Activated naive CD4-positive, alpha-beta T cell treated with anti-CD3 and anti-CD28 coated beads, Interleukin-2, amount 50 U/mL, for 16 hours (primary cell): ENCODE measurements at places on chromosomes 3 and 15.

DNA sequence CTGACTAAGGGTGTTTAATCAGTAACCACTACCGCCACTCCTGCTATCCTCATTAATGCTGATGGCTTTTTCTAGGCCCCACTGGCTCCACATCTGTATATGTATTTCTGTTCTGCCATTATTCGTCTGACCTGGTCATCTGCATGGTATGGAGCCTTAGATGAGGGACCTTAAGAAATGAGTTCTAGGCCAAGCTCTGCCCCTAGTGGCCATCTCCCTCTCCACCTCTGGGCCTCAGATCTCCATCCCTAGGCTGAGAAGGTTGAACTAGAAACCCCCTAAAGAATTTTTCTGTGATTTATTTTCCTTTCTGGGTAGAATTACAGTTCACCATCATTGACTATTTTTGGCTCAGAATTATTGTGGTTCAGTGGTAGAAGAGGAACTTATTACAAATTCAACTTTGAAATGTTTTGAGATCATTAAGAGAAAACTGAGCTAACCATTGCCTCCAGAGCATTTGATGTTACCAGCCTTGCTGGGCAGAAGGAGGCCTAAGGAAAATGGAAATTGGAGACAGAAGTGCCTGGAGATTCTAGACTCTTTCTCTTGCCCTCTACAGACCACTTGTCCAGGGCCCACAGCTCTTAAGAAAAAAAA, 325.2 kb upstream of the NR2E3 start:
- DNase-seq: no peak

DNA sequence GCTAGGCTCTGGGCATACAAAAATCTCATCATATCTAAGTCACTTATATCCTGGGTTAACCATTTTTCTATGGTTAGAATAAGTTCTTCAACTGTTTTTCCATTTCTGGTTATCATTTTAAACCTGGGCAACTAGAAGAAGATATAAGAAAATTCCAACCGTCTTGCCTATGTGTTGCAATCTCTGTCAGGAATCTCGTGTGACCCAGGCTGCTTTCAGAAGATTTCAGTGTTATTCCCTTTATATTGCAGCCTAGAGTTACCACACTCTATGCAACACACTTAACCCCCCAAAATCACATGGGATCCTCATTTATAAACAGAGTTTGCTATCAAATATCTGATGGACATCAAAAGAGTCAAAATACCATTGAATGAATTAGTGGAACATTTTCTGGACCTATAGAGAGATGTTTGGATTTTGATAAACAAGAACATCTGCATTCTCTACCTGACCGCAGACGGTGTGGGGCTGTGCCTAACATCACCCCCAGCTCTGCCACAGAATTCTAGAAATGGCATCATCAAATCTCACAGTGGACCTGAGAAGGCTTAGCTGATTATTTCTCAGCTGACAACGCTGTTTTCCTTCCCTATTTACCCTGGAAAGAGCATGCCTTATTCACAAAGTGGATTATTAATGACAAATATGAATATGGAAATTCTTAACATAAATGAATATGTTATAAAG, 515.7 kb downstream of the NTRK3 start:
- no peak for DNase-seq

- no peak for DNase-seq
These were observed 25.0 kb downstream of the ADAM10 start for GRCh38 chr15:58724466-58724865.

DNA sequence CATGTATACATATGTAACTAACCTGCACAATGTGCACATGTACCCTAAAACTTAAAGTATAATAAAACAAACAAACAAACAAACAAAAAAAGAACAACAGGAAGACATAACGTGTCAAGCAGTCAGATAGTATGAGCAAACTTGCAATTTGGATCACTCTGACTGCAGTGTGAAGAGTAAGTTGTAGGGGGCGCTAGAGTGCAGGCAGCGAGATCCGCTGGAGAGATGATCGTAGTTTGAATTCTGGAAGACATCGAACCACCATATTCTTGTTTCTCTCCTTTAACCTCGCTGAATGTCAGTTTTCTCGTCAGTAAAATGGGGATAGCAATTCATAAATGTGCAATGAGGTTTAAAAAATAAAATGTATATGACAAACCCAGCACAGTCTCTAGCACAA, 165.2 kb upstream of the LMCD1 start:
- no peak for DNase-seq

DNA sequence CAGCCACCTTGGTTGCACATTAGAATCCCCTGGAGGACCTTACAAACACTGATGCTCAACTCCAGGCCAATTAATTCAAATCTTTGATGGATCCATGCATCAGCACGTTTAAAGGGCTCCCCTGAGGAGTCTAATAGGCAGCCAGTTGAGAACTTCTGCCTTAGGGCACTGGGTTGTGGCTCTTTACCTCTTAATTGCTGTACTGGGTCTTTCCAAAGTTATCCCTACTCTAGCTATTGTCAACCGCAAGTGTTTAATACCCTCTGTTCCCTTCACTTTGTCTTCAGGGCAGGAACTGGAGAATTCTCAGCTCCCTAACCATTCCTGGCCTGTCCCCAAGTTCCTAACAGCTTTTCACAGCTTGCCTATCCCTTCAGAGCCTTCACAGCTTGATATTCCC, 15.0 kb upstream of the FAM174B start:
- no peak for DNase-seq

DNA sequence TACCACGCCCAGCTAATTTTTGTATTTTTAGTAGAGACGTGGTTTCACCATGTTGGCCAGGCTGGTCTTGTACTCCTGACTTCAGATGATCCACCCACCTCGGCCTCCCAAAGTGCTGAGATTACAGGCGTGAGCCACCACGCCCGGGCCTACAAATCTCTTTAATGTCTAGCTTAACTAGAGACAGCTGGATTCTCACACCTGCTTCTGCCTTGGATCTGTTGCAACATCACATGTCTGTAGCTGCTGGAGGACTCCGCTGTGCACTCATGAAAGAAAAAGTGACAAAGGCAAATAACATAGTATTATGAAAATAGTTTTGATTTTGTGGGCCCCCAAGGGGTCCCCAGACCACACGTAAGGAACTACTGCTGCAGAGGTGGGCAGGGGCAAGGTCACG, 85.9 kb downstream of the NCEH1 start:
- no peak for DNase-seq

DNA sequence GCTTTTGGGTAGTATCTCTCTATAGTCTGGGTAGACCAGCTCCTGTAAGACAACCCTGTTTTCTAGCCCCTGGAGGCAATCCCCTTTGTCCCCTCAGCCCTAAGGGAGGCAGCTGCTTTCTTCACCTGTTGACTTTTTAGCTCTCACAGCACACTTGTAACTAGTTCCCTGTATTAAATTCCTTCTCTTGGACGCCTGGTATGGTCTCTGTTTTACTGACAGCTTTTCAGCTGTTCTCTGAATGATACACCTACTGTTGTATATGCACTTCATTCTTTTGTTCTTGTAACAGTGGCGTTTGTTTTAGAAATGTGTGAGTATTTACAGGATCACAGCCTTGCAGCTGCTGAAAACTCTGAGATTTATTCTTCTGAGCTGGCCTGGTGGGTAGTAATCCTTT, 413.0 kb upstream of the RBMS3 start:
- DNase-seq: no peak

DNA sequence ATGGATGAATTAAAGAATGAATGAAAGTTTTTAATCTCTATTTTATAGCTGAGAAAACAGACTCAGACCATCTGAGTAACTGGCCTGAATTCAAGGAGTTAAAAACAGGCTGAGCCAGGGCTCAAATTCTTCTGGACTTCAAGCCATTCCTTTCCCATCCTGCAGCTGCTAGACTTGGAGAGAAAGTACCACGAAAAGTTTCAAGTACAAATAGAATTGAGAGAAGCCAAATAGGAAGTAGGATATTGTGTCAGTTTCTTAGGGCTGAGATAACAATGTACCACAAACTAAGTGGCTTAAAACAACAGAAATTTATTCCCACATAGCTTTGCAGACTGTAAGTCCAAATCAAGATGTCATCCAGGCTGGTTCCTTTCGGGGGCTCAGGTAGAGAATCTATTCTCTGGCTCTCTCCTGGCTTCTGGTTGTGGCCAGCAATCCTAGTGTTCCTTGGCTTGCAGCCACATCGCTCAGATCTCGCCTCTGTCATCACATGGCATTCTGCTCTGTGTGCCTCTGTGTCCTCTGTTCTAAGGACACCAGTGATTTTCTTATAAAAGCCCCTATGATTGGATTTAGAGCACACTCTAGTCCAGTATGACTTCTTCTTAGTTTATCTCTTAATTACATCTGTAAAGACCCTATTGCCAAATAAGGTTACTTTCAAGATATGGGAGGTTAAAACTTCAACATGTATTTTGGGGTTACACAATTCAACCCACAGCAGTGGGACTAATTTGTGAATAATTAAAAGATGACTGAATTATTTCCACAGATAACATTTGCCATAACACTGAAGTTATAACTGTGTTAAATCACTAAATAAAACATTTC, 25.7 kb upstream of the GOLIM4 start:
- DNase-seq: no peak

- DNase-seq: no peak
These were observed 38.2 kb downstream of the TRANK1 start for GRCh38 chr3:36906504-36907149.

DNA sequence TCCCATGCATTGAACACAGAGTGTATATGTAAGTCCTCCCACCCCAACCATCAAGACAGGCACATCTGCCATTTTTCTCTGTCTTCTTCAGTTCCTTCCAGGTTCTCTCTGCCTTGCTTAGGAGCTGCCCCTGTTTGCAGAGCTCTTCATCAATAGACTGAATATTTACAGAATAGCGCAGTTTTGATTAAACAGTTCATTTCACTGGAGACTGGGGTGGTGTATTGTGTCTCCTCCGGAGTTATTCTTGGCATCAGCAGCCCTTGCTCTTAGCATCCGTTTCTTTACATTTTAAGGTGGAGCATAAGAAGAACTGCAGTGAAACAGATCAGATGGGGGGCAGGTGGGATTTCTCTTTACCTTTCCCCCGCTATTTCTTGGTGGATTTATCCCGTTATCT, 87.7 kb downstream of the LIPC start:
- DNase-seq: no peak

GRCh38 chr3:15368561-15369135, 36.3 kb upstream of the SH3BP5 start:
- no peak for DNase-seq

DNA sequence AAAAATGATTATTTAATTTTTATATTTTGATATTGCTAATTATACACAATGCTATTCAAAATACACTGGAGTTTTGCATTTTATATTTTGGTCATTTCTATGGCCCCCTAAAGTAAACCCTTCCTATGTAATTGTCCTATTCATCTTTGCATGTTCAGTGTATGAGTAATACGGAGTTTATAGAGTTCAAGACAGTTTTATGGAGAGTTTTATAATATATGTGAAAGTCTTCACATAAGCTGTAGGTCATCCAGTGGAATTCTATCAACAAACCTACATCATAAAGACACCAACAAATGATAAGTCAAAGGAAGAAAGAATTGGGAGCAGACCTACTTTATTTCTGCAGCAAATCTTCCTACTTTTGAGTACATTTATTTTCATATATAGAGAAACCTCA, 1200.4 kb upstream of the EPHA6 start:
- DNase-seq: no peak

DNA sequence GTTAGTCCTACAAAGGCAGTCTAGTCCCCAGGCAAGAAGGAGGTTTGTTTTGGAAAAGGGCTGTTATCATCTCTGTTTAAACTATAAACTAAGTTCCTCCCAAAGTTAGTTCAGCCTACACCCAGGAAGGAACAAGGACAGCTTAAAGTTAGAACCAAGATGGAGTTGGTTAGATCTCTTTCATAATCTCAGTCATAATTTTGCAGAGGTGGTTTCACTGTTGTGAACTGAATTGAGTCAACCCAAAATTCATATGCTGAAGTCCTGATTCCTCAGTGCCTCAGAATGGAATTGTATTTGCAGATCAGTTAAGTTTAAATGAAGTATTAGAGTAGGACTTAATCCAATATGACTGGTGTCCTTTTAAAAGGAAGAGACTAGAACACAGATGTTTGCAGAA, 101.0 kb upstream of the C3orf80 start:
- no peak for DNase-seq

GRCh38 chr15:72584006-72584405, 70.5 kb upstream of the GOLGA6B start:
- DNase-seq: no peak

- DNase-seq: no peak
These were observed 38.6 kb downstream of the EAF1 start for GRCh38 chr3:15465876-15466585.

DNA sequence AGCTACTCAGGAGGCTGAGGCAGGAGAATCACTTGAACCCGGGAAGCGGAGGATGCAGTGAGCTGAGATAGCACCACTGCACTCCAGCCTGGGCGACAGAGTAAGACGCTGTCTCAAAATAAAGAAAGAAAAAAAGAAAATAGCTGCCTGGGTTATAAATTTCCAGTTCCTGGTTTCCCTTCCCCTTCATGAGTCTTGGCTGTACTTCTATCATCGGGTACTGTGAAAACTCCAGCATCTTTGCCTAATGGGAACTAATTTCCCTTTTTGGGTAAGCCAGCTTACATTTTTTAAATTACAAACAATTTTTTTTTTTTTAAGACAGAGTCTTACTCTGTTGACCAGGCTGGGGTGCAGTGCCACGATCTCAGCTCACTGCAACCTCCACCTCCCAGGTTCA, 15.0 kb downstream of the DENND4A start:
- no peak for DNase-seq

DNA sequence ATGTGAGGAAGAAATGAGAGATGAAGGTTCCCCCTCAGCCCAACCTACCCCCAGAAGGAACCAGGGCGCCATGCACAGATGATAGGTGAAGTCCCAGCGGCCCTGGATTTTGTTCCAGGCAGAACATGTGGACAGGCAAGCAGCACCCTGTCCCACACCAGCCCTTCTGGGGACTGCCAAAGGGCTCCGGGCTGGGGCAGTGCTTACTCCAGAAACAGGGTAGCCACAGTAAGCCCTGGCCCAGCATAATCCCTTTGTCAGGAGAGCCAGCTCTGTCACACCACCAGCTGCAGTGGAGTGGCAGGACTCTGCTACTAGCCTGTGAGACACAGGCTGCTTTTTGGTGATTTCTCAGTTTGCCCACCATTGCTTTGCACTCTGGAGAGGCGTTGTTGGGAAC, 6.3 kb downstream of the FBXL22 start:
- no peak for DNase-seq

GRCh38 chr3:58260261-58260731, 22.7 kb downstream of the ABHD6 start:
- no peak for DNase-seq

DNA sequence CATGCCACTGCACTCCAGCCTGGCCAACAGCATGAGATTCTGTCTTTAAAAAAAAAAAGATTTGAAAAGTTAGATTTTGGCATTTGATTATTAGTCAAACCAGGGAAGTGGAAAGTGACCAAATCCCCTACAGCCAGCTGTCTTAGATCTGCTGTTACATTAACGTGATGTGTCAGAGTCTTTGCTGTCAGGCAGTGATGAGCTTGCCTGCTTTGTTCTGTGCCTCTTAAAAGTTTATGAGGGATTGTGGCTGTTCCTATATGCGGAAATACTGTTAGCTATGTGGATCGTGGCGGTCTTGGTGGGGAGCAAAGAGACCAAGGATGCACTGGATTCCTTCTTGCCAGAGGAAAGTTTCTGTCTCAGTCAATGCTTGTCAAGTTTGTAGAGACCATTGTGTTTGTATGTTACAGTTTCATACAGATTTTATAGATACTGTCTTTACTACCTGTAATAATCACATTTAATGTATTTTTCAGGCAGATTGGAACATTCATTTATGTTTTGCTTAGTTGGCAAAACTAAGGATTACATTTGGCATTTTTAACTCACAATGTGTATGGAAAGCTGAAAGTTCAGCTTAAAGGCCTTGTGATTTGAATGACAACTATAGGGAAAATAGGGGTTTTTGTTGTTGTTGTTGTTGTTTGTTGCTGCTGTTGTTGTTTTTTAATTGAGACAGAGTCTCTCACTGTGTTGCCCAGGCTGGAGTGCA, 137.4 kb downstream of the VPS8 start:
- no peak for DNase-seq
